HT-29 (cell line): ENCODE measurements at places on chromosomes 6 and 20. TPM values are rescaled to one million over a fixed set of nuclear protein-coding genes. Genes with fewer than 3 reads are reported as not detected.

- DNase-seq: no peak
These were observed 276.3 kb downstream of the KIF16B start for GRCh38 chr20:16296931-16297330.

DNA sequence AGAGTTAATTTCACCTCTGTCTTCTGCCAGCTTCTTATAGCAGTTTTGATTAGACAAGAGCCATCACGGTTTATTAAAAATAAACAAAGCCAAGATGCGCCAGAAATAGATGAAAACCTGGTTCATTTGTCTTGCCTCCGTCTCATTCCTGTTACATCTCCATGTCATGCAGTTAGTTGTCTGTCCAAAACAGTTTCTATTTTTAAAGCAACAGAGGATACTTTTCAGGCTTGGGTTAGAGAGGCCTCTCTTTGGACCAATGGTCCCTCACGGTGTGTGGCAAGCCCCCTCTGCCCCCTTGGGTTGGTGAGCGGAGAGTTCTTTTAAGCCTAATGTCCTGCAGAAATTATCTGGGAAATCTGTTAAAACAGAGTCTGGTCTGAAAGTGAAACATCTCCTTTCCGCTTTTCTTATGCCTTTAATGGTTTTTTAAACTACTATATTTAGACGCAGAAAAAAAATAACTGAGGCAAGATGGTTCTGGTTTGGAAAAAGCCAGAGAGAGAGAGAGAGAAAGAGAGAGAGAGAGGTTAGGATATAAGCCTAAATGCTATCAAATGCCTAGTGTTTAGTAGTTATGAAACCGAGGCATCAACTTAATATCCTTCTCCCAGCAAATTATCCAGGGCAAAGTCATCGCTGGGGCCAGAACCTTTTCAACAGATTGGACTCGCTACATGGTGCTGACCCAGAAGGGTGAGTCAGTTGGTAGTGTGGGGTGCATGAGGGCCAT lies 64.5 kb downstream of the ZDHHC14 start:
- DNase-seq: no peak

DNA sequence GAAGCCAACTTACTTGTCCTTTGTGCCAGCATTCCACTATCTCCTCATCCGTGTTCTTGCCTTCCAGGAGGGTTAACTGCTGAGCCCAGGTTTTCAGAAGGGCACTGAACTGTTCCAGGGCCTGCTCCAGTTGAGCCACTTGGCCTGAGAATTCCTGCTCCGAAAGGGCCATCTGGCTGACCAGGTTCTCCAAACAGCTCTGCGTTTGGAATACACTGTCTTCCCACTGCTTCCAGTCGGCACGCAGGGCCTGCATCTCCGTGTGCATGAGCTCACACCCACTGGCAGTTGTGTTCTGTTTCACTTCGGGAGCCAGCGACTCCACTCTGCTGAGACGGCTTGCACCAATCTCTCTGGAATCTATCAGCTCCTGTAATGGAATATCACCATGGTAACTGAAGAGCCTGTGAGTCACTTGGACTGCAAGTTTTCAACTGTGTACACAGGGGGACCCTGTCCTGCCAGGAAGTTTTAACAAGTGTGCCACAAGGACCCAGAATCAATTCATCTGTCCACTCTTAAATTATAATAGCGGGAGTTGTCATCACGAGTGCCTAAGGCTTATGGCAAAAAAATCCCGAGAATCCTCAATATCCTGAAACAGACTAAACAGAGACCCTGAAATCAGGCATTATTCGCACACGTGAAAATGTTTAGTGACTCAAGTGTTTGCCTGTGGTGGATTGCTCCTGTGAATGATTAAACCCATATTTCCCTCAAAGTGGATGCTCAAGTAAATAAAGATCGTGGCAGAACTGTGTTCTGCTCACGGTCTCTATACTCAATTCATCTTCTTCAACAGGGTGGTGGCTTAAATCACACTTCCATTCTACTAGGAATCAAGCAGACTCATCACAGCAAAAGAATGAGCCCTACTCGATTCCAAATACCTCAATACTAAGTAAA lies 255.9 kb downstream of the SYNE1 start:
- peak; percentile 63 for DNase-seq

- no peak for DNase-seq
These were observed 29.1 kb upstream of the PDE10A start for GRCh38 chr6:165692106-165692653.

- DNase-seq: no peak
These were observed 35.5 kb upstream of the BMP2 start for GRCh38 chr20:6732001-6732447.

GRCh38 chr20:47208534-47209174 lies 147.8 kb downstream of the ZMYND8 start:
- DNase-seq: no peak

Gene SLC22A3
- 2.9 and 3.1 TPM in 2 replicates for total RNA-seq
